ENCODE measurements at places on chromosomes 16 and 17.

DNA sequence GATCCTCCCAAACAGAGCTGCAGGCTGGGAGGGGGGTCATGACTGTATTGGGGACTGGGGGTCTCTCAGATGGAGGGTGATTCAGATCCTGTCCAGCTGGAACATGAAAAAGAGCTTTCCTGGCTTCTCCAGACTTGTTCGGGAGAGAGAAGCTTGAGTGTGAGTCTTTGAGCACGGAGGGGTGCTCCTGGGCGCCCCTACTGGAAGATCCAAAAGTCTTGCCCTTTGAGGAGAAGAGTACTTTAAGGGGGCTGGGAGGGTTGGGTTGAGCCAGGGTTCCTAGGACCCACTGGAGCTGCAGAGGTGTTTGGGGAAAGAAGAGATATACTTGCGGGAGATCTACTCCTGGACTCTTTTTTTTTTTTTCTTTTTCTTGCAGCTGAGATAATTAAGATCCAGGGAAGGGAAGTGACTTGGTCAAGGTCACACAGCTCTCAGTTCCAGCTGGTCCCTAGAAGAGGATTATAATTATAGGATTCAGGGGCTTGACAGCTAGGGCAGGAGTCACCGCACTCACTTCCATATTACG lies 8.4 kb downstream of the RARA start:
- DNase-seq, result peak; percentile 61

- DNase-seq, result no peak
These were observed 1.1 kb upstream of the PPL start for GRCh38 chr16:4937782-4938682.

DNA sequence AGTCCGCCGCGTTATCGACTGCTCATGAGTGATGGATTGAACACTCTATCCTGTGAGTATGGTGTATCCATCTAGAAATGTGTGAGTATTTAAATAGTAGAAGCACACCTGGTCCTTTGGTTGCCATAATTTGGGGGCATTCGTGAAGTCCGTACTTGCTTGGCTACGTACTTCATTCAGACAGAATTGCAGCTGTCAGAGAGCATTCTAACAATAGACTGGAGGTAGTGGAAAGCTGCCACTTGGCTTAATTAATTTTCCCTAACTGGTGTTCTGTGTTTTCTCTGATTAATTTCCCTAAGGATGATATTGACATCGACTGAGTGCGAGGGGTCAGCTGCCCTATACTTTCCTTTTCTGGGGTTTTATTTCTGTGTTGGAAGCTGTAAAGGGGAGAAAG lies 14.1 kb downstream of the RPA1 start:
- DNase-seq, result no peak

DNA sequence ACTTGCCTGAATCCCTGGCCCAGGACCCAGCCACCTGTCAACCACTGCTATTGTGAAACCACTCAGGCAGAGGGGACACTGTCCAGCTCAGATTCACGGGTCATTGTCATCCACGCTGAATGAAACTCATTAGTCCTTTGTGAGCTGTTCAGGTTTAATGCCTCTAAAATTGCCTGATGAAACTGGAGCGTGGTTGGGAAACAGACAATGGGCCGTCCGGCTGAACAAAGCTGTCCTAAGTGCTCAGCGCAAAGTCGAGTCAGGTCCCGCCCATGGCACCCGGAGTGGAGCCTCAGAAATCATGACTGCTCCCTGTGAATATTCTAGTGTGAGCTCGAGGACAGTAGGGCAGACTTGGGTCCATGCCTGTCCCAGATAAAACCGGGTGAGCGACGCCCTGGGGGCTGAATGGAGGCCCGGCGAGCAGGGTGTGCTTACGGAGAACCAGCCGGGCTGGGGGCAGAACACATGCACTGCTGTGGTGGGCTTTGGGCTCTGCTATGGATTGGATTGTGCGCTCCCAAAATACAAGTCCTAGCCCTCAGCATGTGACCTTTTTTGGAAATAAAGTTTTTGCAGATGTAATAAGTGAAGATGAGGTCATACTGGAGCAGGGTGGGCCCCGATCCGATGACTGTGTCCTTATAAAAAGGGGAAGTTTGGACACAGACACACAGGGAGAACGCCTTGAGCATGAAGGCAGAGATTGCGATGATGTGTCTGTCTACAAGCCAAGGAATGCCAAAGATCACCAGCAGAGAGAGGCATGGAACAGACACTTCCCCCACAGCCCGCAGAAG lies 12.9 kb upstream of the CMIP start:
- DNase-seq, result no peak

- DNase-seq, result no peak
These were observed 31.8 kb downstream of the SLC39A11 start for GRCh38 chr17:73060721-73061120.

DNA sequence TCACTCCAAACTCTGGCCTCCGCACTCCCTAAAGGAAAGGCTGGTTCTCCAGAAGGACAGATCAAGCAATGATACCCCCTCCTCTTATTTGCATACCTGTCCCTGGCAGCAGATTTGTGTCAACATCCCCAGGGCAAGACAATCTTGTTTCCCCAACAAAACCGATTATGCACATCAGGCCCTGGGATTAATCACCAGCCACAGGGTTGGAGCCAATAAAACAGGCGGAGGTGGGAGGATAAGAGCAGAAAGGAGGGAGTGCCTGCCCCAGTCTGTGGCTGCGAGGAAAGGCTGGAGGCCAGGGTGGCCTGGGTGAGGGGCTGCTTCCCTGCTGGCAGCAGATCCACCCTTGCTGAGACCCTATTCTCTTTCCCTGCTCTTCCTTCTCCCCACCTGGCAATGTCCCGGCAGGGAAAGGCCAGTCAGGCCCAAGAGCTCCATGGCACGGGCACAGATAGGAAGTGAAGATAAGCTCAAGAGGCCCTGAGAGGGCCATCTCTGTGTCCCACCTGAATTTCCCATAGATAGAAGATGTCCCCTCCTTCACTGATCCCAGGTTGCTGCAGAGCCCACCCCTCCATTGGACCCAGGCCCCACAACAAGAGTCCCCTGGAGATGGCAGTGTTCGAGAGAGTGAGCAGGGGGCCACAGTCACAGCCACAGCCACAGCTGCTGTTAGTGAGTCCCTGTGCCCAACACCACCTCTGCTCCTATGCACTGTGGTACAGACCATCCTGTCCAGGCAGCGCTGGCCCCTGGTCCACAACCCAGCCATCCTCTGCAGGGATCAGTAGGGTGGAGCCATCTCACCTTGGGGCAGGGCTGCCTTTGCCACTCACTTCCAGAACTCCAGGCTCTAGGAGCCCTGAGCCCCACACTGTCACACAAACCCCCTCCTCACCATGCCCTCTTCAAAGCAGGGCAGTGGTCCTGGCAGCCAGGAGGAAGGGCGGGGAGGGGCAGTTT lies 137.5 kb downstream of the SDK2 start:
- DNase-seq, result no peak

DNA sequence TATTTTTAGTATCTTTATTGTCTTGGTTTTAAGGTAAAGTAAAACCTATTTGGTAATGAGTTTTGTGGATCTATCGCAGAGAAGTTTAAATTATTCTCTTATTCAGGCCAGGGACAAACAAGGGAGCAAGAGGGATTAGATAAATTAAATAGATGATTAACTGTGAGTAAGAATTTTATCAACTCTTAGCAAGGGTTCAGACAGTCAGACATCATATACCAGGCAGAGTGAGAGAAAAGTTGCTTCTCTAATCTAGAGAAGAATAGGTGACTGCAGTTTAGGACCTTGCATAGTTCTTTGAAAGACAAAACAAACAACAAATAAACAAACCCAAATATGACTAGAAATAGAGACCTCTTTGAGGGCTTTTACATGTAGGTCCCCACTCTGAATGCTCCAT lies 840.2 kb upstream of the GOT2 start:
- no peak for DNase-seq

DNA sequence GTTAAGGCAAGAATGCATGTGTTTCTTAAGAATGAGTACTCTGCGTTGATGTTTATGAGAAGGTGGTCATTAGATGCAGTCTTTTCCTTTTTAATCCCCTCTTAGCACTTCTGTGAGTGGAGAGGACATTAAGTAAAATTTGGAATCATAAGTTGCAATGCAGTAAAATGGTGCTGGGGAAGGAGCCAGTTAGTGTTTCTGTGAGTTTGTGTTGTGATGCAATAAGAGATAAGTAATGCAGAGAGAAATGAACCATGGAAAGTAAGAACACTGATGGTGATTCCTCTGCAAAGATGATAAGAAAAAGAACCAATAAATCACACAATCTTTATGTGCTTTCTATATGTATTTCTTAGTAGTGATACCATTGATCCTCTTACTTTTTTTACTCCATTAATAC lies 20.0 kb downstream of the ABHD15 start:
- DNase-seq, result no peak

GRCh38 chr17:82935966-82936767 lies 96.3 kb upstream of the ZNF750 start:
- DNase-seq, result no peak

DNA sequence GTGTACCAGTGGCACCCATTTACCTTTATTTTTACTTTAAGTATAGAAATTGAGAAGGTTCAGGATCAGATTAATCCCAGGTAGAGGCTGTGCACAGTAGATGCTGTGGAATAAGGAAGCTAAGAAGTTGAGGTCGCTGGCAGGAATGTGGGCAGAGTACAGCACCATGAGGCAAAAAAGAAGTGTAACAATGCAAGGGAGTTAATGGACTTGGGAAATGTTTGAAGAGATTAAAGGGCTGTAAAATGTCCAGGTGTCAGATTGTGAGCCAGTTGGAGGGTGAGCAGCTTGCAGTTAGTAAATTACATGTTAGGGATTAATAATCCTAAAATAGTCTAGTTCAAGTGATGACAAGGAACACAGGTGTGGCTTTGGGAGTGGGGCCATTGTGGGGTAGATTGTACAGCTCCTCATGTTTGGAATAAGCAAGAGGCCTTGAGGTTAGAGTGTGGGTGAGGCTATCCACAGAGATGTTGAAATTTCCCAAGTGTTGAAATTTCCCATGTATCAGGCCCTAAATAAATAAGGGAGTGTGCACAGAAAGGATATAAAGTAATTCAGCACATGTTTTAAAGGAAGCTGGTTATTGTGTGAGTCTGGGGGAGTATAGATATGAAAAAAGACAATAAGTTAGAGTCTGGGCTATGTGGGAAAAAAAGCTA lies 21.5 kb downstream of the TAT start:
- no peak for DNase-seq

GRCh38 chr17:17448076-17448475 lies 28.7 kb upstream of the MED9 start:
- no peak for DNase-seq

All from iPS-NIHi11 (cell line).